ENCODE measurements at places on chromosomes 1 and 21.

GRCh38 chr1:50973255-50973654 lies 3.2 kb downstream of the CDKN2C start:
- DNase-seq, result no peak

GRCh38 chr1:54380290-54380882 lies 25.8 kb downstream of the SSBP3 start:
- DNase-seq, result no peak

GRCh38 chr1:170891872-170892271 lies 43.5 kb upstream of the MROH9 start:
- no peak for DNase-seq

DNA sequence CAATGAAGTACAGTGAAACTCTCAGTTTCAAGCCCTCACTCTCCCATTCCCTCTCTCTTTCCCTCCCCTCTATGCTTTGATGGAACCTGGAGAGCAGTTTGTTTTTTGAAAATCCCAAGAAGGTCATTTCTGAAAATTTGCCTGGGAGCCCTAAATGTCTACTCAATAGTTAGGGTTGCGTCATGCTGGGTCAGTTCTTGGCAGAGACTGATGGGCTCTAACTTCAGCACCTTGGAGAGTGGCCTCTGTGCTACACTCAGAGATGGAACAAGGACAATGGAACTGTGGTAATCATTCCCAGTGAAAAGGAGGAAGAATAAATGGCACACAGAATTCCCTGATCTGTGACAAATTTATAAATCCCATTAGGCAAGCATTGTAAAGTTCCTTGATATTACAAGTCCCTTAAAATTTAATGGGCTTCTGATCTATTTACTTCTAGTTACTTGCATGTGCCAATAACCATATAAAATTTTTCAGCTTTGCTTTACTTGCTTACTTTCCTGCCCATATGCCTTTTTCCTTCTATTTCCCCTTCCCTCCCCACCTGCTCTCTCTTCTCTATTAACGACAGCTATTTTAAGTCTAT lies 182.9 kb upstream of the KCND3 start:
- DNase-seq, result peak; percentile 59

GRCh38 chr1:113137563-113137962 lies 64.6 kb downstream of the LRIG2 start:
- DNase-seq, result no peak

- DNase-seq, result no peak
Measured at GRCh38 chr1:84000954-84001495, 2.1 kb upstream of the TTLL7 start.

DNA sequence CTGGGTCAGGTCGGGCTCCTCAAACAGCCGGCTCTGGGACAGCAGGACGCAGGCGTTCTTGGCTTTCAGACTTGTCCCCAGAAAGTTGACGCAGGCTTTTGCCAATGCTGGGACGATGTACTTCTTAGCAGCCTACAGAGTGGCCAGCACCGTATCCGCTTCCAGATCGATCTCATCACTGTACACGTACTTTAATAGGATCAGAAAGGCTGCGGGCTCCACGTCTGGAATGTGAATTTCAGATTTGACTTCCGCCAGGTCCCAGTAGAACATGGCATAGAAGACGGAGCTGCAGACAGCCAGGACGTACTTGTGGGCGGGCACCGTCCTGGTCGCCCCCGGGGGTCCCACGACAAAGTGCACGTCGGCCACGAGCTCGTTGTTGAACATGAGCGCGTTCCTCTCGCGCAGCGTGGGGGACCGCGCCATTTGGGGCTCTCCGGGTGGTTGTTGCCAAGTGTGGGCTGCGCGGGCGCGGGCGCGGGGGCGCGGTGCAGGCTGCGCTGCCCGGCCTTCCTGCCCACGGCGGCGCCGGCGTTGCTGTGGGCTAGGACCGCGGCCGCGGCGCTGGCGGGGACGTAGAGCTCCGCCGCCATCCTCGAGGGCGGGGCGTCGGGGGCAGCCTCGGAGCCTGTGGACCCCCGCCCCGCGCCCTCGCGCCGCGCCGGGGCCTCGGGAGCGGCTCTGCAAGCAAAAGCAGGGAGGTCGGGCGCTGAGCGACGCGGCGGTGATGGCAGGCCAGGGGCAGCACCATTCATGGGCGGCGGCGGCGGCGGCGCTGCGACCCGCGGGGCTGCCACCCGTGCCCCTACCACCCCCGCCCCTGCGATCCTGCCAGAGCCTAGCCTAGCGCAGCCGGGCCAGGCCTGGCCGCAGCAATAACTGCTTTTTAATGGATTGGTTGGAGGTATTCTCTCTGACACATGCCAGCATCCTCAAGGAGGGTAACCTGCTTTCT lies 10.6 kb downstream of the CNR2 start:
- DNase-seq, result no peak

- no peak for DNase-seq
Measured at GRCh38 chr1:7299329-7299799, 471.7 kb upstream of the VAMP3 start.

DNA sequence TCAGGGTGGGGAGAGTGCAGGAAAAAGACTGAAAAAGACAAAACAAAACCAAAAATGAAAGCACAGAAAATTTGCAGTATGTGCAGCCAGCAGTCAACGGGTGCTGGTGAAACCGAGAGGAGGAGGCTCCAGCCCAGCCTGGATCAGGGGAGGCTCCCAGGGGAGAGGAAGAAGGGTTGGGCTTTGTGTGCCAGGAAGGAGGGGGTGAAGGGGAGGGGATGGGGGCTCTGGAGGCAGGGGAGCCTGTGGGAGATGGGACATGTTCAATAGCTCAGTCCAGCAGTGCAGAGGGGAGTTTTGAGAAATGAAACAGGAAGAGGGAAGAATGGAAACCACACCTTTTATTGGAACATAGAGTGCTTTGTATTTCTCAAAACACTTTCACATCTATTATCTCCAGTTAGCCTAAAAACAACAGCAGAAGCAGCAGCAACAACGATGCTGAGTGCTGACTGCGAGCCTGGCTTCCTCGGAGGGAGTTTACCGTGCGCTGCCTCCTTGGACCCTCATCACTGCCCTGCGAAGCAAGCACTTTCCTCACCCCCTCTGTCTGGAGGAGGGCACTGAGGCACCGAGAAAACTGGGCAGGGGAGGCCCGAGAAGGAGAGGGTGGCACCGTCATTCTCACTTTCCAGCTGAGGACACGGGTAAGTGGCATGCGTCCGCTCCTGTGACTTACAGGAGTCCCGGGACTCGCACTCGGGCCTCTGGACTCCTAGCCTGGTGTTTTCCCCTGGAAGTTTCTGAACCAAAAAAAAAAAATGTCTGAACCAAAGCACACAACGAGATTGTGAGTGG lies 62.9 kb downstream of the MDM4 start:
- DNase-seq, result no peak

DNA sequence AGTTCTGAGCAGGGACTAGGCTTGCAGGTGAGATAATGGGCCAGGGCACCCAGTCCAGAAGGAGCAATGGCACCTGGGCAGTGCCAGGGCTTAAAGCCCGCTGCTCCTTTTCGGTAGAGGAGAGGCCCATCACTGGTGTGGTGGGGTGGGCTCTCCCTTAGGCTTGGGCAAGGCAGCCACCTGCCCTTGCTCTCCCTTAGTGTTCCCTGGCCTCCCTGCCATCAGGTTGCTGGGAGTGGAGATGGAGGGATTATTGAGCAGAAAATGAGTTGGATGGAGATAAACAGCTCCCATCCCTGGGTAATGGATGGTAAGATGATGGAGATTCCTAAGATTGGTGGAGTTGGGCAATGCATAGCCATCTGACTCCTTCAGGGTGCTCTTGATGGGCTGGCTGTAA lies 7.9 kb downstream of the MYOG start:
- no peak for DNase-seq

- no peak for DNase-seq
Measured at GRCh38 chr21:14691914-14692313, 145.8 kb upstream of the SAMSN1 start.

GRCh38 chr21:45141507-45141906 lies 67.1 kb downstream of the ADARB1 start:
- DNase-seq, result no peak

- no peak for DNase-seq
Measured at GRCh38 chr1:78745111-78745510, 95.5 kb downstream of the IFI44 start.

- DNase-seq, result no peak
Measured at GRCh38 chr1:225250432-225250831, 177.4 kb downstream of the LBR start.

DNA sequence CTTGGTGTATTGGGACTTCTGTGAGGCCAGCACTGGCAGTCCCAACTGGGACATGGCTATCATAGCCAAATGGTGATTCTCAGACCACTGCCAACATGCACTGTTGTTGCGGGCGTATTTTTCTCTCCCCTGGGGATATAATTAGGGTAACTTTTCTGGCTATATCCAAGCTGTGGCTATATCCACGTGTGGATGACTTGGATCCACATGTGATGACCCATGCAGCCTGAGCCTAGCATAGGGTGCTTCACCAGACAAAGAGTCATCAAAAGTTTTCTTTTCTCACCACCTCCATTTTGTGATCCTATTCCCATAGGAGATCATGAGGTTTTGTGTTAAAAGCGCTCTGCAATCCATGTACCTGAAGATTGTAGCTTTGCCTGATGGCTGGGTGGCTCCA lies 51.2 kb upstream of the CSF3R start:
- DNase-seq, result no peak

DNA sequence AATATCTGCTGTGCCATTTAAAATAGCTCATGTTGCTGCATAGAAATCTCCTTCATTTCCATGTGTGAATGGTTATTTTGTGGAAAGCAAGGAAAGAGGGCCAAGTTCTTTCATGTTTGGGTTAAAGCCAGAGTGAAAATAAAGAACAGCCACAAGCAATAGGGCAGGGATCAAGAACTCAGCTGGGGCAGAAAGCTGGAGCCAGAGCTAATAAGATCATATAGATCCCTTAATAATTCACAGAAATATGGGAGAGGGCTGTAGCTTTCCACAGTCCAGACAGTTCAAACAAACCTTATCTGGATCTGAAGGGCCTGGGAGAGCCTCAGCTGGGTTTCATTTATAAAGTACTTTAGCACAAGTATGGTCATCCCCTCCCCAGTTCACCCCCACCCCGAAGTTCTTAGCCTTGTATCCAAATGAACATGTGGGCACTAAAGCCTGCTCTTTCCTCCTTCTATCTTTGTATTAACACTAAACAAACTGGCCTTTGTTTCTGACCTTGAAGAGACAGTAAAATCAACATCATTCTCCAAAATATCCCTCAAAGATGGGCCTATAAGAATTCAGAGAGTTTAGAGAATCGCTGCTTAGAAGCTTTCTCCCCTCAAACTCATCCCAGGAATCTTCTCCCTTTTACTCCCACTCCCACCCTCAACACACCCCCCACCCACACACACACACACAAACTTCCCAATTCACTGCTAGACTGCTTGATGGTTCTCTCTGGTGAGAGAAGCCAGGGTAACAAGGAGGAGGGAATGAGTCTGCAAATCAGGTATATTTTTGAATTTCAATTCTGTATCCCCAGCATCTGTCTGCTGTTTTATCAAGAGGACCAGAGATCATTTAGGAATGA lies 41.7 kb downstream of the UTP25 start:
- no peak for DNase-seq

DNA sequence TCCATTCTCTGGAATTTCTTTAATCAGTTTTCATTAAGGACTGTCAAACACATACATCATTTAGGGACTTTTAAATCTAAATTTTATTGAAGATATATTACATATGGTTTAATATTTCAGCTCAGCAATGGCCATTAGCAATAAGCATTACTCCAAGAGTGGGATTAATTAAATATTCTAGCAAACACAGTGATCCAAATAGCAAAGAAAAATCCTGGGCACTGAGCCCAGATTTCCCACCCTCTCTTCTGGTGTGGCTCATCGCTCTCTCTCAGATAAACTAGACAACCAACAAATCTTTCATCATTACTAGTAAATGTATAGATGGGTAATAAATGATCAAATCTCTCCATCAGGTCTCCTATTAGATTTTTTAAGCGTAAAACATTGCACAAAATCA lies 53.5 kb upstream of the FOXD3 start:
- DNase-seq, result no peak

DNA sequence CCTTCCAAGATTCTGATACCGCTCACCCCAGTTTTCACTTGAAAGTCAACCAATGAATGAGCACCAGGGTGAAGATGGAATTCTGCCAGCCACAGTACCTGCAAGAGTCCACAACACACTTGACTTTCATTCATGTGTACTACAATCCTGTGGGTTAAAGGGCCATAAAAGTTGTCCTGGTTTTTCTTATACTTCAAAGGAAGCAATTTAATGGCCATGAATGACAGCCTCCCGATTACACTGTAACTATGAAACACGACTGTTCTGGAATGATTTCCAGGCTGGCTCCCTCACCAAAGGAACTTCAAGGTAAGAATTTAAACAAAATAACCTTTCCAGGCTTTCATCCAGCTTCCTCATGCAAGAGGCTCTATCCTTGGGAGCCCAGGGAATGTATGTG lies 502.8 kb downstream of the SMYD3 start:
- no peak for DNase-seq

DNA sequence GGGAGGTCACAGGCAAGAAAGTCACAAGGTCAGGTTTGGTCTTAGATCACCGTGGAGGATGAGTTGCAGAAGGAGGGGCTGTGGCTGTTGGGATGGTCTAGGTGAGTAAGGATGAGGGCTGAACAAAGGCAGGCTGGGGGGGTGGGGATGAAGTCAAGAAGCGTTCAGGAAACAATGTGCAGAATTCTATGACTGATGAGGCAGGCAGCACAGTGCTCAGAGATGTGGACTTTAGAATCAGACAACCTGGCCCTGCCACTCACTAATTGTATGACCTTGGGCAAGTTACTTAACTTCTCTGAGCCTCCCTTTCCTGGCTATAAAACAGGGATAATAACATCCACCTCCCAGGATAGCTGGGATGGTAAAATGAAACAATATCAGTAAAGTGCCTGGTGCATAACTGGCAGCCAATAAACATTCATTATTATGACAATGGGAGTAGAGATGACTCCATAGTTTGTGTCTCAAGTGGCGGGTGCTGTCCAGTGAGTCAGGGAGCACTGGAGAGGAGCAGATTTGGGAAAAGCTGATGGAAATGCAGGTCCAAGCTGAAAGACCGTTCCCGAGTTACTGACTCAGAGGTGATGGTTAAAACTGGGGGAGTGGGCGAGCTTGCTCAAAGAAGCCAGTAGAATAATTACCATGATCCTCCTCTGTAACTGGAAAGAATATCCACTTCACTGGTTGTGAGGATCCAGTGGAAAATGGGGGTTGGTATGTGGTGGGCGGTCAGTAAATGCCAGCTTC lies 2.1 kb downstream of the TIE1 start:
- DNase-seq, result no peak

- DNase-seq, result peak; percentile 58
Measured at GRCh38 chr1:8317647-8318381, at the start of gene SLC45A1. SLC45A1 (plus strand) TSS chr1:8318114; CDS start chr1:8324330, 6,216 bp downstream.

DNA sequence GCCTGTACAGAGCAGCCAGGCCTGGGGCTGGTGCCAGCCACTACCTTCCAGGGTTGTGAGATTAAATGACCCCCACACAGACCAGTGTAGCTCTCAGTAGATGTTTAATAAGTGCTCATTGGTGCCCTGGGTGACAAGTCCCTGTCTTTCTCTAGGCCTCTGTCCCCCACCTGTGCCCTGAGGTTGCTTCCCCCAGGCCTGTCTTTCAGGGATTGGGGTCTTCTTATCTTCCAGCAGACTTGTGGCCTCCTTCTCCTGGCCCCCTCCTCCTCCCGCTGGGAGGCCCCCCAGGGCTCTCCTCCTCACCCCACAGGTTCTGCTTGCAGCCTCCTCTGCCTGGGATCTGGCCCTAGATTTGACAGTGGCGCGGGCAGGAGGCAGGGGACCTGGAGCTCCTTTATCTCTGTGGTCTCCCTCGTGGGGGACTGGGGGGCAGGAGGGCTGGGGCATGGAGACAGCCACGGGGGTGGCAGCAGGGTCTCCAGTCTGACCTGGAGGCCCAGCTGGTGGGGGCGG lies 40.3 kb downstream of the EPHA2 start:
- no peak for DNase-seq

GRCh38 chr21:46061063-46061462 lies 36.8 kb upstream of the COL6A2 start:
- no peak for DNase-seq

GRCh38 chr21:29424728-29425127 lies 126.0 kb downstream of the BACH1 start:
- DNase-seq, result no peak
